ENCODE measurements at places on chromosomes 12 and 14.

DNA sequence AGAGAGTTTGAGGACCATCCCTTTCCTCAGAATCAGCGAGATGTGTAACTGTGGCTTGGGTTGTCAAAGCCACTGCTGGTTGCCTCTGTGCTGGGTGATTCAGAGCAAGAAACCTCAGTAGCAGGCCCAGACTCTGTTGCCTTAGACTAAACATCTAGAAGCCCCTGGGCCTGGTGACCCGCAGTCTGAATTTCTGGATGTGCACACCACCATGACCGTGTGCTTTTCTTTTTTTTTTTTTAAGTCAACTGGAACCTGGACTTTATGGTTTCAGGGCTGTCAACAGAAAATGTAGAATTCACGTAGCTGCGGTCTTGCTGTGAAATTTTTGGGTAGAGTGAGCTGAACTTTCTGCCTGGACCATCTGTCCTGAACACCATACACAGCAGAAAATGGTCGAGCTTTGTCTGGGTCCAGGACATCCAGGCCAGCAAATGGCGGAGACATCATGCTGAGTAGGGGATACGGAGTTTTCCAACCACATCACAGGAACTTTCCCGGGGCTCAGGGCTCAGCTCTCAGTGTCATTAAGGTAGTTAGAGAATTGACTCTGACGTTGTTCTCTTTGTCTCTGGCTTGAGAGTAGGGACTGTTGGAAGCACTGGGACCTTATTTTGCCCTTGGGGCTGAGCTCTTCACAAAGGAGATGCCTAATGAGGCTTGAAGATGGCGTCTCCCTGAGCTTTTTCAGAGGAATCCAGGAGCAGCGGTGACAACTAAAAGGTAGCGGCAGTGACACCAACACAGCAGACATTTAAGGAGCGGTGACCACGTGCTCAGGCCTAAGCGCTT lies 23.0 kb upstream of the BATF start:
- no peak for DNase-seq

- DNase-seq, result no peak
These were observed 1.2 kb downstream of the ZBTB25 start for GRCh38 chr14:64502456-64502855.

DNA sequence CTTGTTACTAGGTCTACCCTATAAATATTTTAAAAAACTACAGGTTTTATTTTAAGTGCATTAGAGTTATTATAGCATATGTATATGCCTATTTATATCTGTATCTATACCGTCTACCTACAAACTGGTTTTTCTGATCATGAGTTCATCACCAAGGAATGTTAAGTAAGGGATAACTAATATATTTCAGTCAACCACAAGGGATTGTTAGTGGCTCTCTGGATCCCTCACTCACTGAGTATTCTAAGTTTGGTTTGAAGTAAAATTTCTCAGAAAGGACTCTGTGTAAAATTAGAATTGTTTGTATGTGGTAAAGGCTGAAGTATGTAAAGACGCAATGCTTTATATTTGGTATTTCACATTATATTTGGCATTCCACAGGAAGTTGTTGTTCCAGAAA lies 4.8 kb downstream of the EPYC start:
- no peak for DNase-seq

- no peak for DNase-seq
These were observed 332.6 kb upstream of the SYT1 start for GRCh38 chr12:78531831-78532458.

GRCh38 chr12:126481688-126482087 lies 1416.5 kb downstream of the AACS start:
- no peak for DNase-seq

DNA sequence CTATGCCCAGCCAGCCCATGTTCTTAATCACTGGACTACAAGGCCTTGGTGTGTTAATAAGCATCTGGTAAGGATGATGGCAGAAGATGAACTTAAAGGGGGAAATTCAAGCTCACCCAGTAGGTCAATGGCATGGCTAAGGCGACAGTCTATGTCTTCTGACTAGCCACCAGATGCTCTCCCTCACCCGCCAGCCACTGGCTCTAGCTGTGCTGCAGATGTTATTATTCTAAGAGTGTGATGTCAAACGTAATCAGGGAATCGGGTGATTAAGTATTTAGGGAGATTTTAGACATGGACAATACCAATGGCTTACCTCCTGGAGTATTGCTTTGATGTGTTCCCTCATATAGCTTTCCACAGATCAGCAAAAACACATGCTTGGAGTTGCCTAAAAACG lies 39.2 kb upstream of the MAX start:
- DNase-seq, result no peak

DNA sequence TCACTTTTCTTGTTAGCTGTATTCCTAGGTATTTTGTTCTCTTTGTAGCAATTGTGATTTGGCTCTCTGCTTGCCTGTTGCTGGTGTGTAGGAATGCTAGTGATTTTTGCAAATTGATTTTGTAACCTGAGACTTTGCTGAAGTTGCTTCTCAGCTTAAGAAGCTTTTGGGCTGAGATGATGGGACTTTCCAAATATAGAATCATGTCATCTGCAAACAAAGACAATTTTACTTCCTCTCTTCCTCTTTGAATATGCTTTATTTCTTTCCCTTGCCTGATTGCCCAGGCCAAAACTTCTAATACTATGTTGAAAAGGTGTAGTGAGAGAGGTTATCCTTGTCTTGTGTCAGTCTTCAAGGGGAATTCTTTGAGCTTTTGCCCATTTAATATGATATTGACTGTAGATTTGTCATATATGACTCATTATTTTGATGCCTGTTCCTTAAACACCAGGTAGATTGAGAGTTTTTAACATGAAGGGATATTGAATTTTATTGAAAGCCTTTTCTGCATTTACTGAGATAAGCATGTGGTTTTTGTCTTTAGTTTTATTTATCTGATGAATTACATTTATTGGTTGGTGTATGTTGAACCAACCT lies 26.7 kb downstream of the CLECL1 start:
- no peak for DNase-seq

- DNase-seq, result no peak
These were observed 62.0 kb upstream of the DUSP6 start for GRCh38 chr12:89414322-89414721.

GRCh38 chr14:101738703-101739320 lies 22.7 kb upstream of the PPP2R5C start:
- no peak for DNase-seq

Data from NCI-H1092 treated with DMSO at 0.1 percent for 48 hours (cell line).